ENCODE measurements at places on chromosomes 6 and 20. TPM values are rescaled to one million over a fixed set of nuclear protein-coding genes. Genes with fewer than 3 reads are reported as not detected.
A peak's percentile ranks its signal among the peaks of the same experiment; 100 is the strongest.

- no peaks in the 10 kb centered on the region for H3K27me3 ChIP-seq
- no peak overlapping the region for H3K27ac ChIP-seq
- H3K4me3 ChIP-seq, result no peak overlapping the region
- no peak for DNase-seq
- no peaks in the 10 kb centered on the region for H3K36me3 ChIP-seq
- H3K4me1 ChIP-seq, result no peaks in the 10 kb centered on the region
These were observed 705.9 kb downstream of the PTPRT start for GRCh38 chr20:42483730-42484303.

The CLDN20 gene
- not detected for total RNA-seq

DNA sequence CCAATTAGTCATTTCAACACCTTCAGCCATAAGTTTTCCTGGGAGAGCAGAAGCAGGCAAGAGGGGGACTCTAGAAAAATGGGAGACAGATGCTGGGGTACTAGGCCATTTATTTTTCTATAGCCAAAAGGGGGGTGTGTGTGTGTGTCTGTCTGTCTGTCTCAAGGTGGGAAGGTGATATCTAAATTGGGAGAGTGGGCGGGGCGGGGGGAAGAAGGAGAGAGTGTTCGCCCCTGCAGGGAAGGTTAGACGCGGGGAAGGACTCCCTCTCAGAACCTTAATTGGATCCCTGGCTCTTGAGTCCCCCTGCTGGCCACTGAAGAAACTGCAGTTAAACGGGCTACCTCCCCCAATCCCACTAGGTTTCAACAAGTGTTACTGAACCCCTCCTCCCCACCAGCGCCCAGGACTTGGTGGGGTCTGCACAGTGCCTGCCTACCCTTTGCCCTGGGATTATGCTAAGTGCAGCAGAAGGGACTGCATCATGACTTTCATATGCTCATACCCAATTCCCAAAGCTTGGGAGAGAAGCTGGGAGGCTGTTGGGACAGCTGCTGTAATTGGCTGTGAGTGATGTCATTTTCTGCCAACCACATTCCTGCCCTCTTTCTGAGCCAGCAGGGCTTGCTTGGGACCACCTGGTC lies 45.8 kb downstream of the FOXP4 start:
- H3K27ac ChIP-seq, result no peak overlapping the region
- peak; percentile 81 for DNase-seq
- H3K4me3 ChIP-seq, result no peak overlapping the region

DNA sequence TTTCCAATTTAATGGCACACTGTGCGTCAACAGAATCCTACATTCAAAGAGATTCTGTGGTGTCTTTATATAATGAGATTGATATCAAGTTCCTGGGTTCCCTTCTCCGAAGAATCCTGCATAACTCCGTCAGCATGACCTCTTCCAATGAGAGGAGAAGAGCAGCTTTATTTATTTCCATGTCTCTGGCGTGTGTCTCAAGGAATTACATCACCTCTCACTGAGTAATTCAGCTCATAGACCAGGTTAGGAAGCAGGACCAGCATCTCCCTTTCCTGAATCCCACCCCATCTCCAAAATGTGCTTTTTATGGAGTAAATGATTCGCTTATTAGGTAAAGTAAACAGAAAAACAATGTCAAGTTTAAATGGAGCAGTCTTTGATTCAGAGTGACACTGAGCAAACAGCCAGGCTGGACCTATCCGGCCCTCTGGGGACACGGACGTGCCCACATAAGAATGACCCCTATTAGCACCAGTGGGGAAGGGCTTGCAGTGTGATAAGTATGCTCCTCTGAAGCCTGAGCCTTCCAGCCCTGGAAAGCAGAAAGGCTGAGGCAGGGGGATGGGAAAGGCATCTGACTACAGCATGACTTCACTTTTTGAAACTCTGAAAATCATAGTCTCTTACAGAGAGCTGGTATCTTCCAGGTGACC lies 165.2 kb downstream of the CLIC5 start:
- H3K27ac ChIP-seq, result no peak overlapping the region
- no peak for DNase-seq
- no peak overlapping the region for H3K4me3 ChIP-seq
- H3K27me3 ChIP-seq, result peaks cover 15% of the 10 kb centered on the region
- no peaks in the 10 kb centered on the region for H3K4me1 ChIP-seq

DNA sequence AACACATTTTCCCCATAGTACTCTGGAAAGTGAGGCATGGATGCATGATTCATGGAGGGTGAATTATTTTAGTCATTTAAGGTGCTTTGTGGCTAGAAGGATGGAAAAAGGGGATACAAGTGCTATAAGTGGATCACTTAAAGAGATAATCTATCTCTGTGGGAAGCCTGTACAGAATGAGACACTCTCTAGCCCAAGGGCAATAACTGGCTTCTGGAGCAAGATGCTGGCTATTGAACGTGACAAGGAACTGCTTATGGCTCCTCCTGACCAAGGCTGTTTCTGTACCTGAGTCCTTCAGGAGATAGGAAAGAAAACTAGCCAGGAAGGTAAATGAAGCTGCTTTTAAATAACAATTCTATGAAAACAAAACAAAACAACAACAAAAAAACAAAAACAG lies 590.7 kb downstream of the EYS start:
- no peaks in the 10 kb centered on the region for H3K27me3 ChIP-seq
- H3K36me3 ChIP-seq, result peaks cover 4% of the 10 kb centered on the region
- no peaks in the 10 kb centered on the region for H3K4me1 ChIP-seq
- no peak overlapping the region for H3K4me3 ChIP-seq
- no peak for DNase-seq
- no peak overlapping the region for H3K27ac ChIP-seq

GRCh38 chr6:141463237-141463977 lies 669.3 kb upstream of the GJE1 start:
- H3K36me3 ChIP-seq, result no peaks in the 10 kb centered on the region
- DNase-seq, result no peak
- peaks cover 13% of the 10 kb centered on the region for H3K4me1 ChIP-seq
- H3K27me3 ChIP-seq, result peaks cover 7% of the 10 kb centered on the region

The RNGTT gene
- 26.9 TPM for total RNA-seq

The MGME1 gene
- total RNA-seq, result 20.2 TPM

GRCh38 chr20:19012676-19013075 lies 199.1 kb downstream of the SCP2D1 start:
- H3K27ac ChIP-seq, result no peak overlapping the region
- H3K4me3 ChIP-seq, result no peak overlapping the region
- H3K27me3 ChIP-seq, result peaks cover 6% of the 10 kb centered on the region

- no peaks in the 10 kb centered on the region for H3K36me3 ChIP-seq
- H3K27ac ChIP-seq, result no peak overlapping the region
- no peak for DNase-seq
- H3K4me1 ChIP-seq, result peaks cover 37% of the 10 kb centered on the region
- H3K27me3 ChIP-seq, result no peaks in the 10 kb centered on the region
- H3K4me3 ChIP-seq, result no peak overlapping the region
These were observed 66.3 kb downstream of the NOL4L start for GRCh38 chr20:32518593-32519380.

GRCh38 chr6:13272131-13273046 lies 55.9 kb downstream of the TBC1D7 start:
- H3K36me3 ChIP-seq, result no peaks in the 10 kb centered on the region
- H3K4me3 ChIP-seq, result no peak overlapping the region
- H3K4me1 ChIP-seq, result peaks cover 18% of the 10 kb centered on the region
- no peak for DNase-seq

- peaks cover 9% of the 10 kb centered on the region for H3K4me1 ChIP-seq
- no peak overlapping the region for H3K4me3 ChIP-seq
- H3K27me3 ChIP-seq, result no peaks in the 10 kb centered on the region
- no peak for DNase-seq
These were observed 57.8 kb downstream of the ATP9A start for GRCh38 chr20:51710361-51710894.

DNA sequence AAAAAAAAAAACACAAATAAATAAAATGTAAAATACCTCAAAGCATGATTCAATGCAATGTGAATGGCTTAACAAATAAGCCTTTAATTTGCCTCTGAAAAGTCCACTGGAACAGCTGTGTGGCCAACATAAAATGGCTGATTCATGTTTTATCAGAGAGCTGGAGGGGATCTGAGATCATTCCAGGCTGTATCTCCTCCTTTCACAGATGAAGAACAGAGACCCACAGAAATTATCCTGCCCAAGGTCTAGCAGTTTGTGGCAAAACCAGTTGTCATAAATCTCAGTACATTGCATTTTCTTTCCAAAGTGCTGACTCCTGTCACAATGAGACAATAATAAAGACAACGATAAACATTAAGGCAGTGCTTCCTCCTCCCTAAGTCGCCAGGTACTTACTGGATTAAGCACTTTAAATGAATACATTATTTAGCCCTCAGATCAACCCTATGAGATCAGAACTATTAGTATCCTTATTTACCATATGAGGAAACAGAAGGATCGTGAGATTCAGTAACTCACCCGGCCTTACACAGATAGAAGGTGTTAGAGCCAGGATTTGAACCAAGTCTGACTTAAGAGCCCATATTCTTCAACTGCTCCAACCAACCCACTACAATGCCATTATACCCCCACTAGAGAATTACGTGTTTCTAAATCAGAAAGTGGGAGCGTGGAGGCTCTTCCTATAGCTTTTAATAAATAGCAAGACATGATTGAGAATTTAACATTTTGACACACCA lies 118.3 kb downstream of the KIF13A start:
- no peak for DNase-seq
- no peak overlapping the region for H3K4me3 ChIP-seq
- H3K36me3 ChIP-seq, result no peaks in the 10 kb centered on the region
- peaks cover 5% of the 10 kb centered on the region for H3K27me3 ChIP-seq

The NDRG3 gene
- total RNA-seq, result 19.0 TPM

DNA sequence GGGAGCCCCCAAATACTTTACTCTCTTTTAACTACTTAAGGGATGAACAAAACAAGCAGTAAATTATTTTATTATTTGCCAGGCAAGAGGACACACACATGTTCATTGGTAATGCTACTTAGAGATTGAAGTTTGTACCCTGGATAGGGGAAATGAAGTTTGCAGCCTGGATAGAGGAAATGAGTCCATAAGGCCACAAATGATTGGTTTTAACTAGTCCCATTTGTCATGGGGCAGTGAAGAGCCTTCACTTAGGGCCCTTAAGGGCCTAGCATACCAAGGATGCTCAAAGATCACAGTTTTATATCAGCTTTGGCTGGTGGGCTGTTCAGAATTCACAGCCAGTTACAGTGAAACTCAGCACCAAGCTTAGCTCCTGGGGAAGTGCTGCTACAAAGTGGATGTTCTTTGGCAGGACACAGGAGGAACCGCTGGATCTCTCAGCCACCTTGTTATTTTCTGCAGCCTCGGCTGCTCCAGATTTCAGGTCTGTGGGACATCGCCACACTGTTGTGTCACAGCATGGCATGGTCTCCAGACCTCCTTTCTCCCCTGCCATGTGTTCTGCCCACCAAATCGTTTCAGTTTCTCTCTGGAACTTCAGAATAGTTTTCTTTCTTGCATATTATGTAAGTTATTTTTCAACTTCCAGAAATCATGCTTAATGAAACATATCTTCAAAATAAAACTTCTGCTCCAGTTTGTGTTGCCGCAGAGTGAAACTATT lies 41.8 kb downstream of the NCOA7 start:
- H3K27me3 ChIP-seq, result no peaks in the 10 kb centered on the region
- peaks cover 52% of the 10 kb centered on the region for H3K4me1 ChIP-seq
- no peaks in the 10 kb centered on the region for H3K36me3 ChIP-seq
- H3K4me3 ChIP-seq, result peak overlapping the region; percentile 9

GRCh38 chr6:14273191-14273590 lies 155.6 kb downstream of the CD83 start:
- H3K27ac ChIP-seq, result no peak overlapping the region
- no peak overlapping the region for H3K4me3 ChIP-seq
- DNase-seq, result no peak

GRCh38 chr6:149064660-149065015 lies 252.9 kb upstream of the TAB2 start:
- no peaks in the 10 kb centered on the region for H3K27me3 ChIP-seq
- no peaks in the 10 kb centered on the region for H3K36me3 ChIP-seq
- no peak overlapping the region for H3K27ac ChIP-seq
- H3K4me1 ChIP-seq, result peaks cover 31% of the 10 kb centered on the region
- H3K4me3 ChIP-seq, result no peak overlapping the region

The GPX5 gene
- total RNA-seq, result not detected

DNA sequence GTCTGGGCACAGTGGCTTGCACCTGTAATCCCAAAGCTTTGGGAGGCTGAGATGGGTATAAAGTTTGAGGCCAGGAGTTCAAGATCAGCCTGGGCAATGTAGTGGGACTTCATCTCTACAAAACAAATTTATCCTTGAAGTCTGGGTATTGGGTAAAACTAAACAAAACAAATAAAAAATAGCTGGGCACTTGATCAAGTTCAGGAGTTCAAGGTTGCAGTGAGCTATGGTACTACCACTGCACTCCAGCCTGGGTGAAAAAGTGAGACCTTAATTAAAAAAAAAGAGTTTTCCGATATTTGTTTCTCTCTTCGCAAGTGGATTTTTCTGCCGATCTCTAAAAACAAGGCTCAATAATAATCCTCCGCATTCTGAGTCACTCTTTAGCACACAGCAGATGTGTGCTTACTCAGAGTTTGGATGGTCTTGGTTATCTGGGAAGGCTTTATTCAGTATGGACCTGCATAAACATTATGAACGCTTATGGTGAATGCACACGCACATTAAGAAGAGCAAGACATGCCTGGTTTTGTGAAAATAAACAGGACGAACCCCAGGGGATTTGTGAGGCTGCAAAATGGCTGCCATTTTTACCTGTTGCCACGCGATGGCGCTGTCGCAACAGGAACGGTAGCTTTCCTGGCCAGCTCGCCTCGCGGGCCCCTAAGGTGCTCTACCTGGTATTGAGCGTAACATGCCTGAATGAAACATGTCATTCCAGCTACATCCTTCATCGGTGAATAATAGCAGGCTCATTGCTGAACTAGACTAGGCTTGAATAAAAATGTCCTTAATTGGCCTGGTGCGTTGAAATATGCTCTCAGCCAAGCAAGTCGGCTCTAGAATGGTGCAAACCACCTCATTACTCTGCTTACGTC lies 6.0 kb downstream of the OPN5 start:
- peak; percentile 63 for DNase-seq
- no peaks in the 10 kb centered on the region for H3K4me1 ChIP-seq
- H3K27me3 ChIP-seq, result peaks cover 24% of the 10 kb centered on the region
- H3K27ac ChIP-seq, result no peak overlapping the region

- no peaks in the 10 kb centered on the region for H3K36me3 ChIP-seq
- no peak for DNase-seq
- no peak overlapping the region for H3K27ac ChIP-seq
- no peak overlapping the region for H3K4me3 ChIP-seq
- H3K27me3 ChIP-seq, result peaks cover 27% of the 10 kb centered on the region
- H3K4me1 ChIP-seq, result no peaks in the 10 kb centered on the region
These were observed 261.8 kb upstream of the QKI start for GRCh38 chr6:163152701-163153100.

The RCAN2 gene
- 7.6 TPM for total RNA-seq

GRCh38 chr6:75217193-75217592 lies 11.3 kb upstream of the COL12A1 start:
- no peak overlapping the region for H3K4me3 ChIP-seq
- no peaks in the 10 kb centered on the region for H3K4me1 ChIP-seq
- no peaks in the 10 kb centered on the region for H3K36me3 ChIP-seq

Data from natural killer cell treated with Interleukin-12 subunit alpha and Interleukin-12 subunit beta and Interleukin-15 and Interleukin-18, amount 100 ng/mL, for 72 hours (primary cell).